NCI-H1417 (cell line): ENCODE measurements at places on chromosomes 3 and 15.

GRCh38 chr15:77589839-77590238, 42.9 kb downstream of the LINGO1 start:
- DNase-seq, result no peak

- peak; percentile 91 for DNase-seq
Measured at GRCh38 chr3:139689708-139690228, 12.0 kb upstream of the NMNAT3 start.

- DNase-seq, result no peak
Measured at GRCh38 chr3:127037021-127037400, 54.1 kb downstream of the PLXNA1 start.

GRCh38 chr3:176147251-176147650, 1050.0 kb downstream of the TBL1XR1 start:
- peak; percentile 86 for DNase-seq

GRCh38 chr15:88648357-88649214, 9.8 kb downstream of the ISG20 start:
- DNase-seq, result no peak

DNA sequence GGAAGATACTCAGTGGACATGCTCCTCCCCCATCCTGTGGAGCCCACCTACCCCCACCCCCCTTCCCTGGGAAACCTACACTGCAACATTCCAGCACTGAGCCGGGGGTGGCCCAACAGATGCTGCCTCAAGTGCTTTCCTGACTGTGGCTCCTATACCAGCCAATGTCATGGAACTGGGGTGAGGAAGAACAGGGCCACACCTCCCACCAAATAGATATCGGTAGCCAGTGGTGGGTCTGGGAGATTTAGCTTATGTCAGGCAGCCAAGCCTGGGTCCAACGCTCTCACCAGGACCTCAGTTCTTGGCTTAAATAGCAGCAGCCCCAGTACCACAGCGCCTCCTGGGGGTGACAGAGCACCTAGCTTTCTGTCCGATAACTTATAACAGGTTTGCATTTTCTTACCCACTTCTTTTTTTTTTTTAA, 30.3 kb downstream of the CDC25A start:
- peak; percentile 2 for DNase-seq
